ENCODE measurements at places on chromosomes 2 and 18.

- no peak for DNase-seq
Measured at GRCh38 chr18:53850902-53851301, 373.6 kb downstream of the MBD2 start.

DNA sequence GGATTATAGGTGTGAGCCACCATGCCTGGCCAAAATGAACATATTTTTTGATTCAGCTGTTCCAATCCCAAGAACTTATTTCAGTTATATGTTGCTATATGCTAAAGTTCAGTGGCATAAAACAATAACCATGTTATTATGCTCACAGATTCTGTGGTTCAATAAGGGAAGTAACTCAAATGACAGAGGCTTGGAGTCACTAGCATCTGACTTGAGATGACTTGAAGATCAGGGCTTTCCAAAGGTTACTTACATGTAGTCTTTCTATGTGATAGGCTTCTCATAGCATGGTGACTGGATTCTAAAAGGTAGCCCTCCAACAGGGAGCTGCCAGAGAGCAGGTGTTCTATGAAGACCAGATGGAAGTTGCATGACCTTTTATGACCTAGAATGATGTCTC lies 17.2 kb downstream of the CLK1 start:
- DNase-seq, result no peak

DNA sequence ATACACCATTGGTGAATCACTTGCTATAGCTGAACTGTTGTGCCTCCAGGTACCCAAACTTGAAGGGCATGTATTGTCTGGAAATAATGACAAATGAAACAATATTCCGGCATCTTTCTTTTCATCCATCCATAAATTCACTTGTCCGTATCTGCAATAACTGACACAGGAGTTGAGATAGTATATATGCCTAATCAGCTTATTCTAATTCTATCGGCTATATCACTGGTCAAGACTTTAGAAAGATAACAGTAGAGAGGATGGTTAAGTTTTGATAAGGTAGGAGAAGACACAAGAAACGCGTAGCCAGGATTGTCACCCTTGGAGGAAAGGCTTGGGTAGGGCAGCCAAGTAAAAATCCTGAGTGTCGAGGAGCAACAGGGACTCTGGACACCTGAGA lies 1634.6 kb upstream of the CELF4 start:
- DNase-seq, result no peak

- no peak for DNase-seq
Measured at GRCh38 chr2:195909926-195910325, 158.7 kb downstream of the DNAH7 start.

GRCh38 chr2:156800065-156800653 lies 364.0 kb downstream of the GPD2 start:
- no peak for DNase-seq

DNA sequence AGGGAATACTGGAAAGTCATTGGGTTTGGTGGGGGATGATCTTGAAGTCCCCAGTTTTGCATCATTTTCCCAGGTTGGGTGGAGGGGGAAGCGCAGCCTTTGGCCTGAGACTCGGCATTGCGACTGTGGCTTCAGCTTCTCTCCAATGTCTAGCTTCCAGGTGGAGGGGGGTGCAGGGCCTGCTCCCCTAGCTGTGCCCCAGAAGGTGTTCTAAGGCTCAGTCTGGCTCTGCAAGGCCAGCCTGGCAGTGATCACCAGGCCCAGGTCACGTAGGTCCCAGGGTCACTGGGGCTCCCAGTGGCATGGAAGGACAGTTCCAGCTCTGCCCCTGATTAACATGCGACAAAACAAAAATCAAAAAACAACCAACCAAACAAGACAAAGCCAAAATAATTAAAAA lies 56.9 kb upstream of the HAAO start:
- no peak for DNase-seq

- DNase-seq, result no peak
Measured at GRCh38 chr18:61870151-61870550, 22.7 kb downstream of the RNF152 start.

DNA sequence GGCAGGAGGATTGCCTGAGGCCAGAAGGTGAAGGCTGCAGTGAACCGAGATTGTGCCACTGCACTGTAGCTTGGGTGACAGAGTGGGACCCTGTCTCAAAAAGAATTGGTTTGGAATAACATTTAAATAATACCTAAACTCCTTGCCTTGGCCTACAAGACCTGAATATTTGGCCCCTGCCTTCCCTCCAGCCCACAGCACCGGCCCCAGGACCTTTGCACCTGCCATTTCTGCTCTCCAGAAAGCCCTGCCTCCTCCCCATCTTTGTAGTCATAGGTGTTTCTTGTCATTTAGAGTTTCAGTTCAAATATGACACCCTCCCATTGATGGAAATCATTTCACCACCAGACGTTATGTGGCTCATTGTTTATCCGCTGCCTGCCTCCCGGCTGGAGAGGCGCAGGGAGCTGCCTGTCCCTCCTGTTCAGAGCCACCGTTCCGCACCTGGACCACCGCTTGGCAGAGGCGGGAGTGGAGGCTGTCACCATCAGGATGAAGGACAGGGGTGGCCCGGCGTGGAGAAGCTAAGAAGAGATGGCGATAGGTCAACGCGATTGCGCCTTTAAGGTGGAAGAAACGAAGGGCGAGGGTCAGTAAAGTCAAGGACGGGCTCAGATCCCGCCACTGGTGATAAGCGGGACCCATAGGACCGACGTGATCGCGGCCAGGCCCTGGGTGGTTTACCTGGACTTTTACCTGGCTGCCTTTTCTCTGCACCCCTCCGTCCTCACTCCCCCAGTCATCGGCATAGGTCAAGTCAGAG lies 638 bp upstream of the LPIN1 start:
- no peak for DNase-seq

GRCh38 chr2:231364961-231365810 lies 30.3 kb upstream of the B3GNT7 start:
- DNase-seq, result no peak

DNA sequence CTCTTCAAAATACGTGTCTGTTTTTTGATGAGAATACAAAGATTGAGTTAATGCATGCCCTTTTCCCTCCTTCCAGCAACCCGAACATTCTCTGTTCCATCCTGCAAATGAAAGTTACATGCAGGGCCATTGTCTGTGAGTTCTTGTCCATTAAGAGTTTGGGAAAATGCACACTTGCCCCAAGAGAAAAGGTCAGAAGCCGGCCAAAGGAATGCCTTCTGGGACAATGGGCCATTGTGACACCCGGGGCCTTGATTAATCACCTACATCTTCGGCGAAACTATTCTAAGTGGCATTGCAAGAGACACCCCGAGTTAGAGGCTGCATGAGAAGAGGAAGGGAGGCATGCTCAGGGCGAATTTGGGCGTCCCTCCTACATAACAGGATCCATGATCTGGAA lies 73.7 kb upstream of the COPS8 start:
- DNase-seq, result no peak

GRCh38 chr2:8003462-8004075 lies 678.3 kb upstream of the ID2 start:
- no peak for DNase-seq

Data from activated T-cell treated with anti-CD3 and anti-CD28 coated beads for 48 hours (primary cell).